ENCODE measurements at places on chromosomes 2 and 18. TPM values are rescaled to one million over a fixed set of nuclear protein-coding genes. Genes with fewer than 3 reads are reported as not detected.

GRCh38 chr18:57444301-57444759 is 9.2 kb downstream of the ONECUT2 start:
- H3K27me3 ChIP-seq = peaks cover 80% of the 10 kb centered on the region
- no peak for DNase-seq
- H3K36me3 ChIP-seq = no peaks in the 10 kb centered on the region
- no peak overlapping the region for H3K27ac ChIP-seq
- no peak overlapping the region for H3K4me3 ChIP-seq

DNA sequence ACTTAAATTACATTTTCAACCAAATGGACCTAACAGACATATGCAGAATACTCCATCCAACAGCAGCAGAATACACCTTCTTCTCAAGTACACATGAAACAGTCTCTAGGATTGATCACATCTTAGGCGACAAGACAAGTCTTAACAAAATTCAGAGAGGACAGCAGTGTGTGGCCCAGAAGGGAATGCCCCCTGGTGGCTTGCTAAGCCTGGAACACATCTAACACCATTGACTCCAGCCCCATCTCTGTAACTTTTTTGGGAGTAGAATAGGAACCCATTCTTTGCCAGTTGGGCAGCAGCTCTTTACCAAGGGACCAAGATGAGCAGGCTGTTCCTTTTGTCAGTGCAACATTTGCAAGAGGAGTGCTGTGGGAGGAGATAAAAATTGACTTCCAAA is 249.9 kb downstream of the PLCL1 start:
- H3K4me1 ChIP-seq = no peaks in the 10 kb centered on the region
- no peaks in the 10 kb centered on the region for H3K27me3 ChIP-seq

The DSG1 gene
- total RNA-seq = 0.16 TPM

The TPO gene
- total RNA-seq = 1.4 TPM

All from transverse colon (tissue), 4 donors.